ENCODE measurements at places on chromosomes 12 and 14. TPM values are rescaled to one million over a fixed set of nuclear protein-coding genes. Genes with fewer than 3 reads are reported as not detected.

DNA sequence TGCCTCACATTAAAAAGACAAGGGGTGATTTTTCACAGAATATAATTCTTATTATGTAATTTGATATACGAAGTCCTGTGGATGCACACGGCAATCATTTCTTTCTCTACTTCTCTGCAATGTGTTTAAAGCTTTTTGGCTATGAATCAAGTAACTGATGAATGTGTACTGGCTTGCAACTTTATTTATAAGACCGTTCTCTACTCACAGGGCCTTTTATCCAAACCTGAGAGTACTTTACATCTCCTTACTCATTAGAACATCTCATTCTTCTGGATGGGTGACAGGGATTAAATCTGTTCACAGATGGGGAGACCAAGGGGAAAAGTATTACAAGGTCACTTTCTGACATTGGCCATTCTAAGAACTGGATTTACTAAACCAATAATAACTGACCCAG is 215.8 kb upstream of the DIO2 start:
- no peak overlapping the region for H3K4me3 ChIP-seq
- H3K4me1 ChIP-seq = no peaks in the 10 kb centered on the region
- DNase-seq = no peak
- no peaks in the 10 kb centered on the region for H3K36me3 ChIP-seq

DNA sequence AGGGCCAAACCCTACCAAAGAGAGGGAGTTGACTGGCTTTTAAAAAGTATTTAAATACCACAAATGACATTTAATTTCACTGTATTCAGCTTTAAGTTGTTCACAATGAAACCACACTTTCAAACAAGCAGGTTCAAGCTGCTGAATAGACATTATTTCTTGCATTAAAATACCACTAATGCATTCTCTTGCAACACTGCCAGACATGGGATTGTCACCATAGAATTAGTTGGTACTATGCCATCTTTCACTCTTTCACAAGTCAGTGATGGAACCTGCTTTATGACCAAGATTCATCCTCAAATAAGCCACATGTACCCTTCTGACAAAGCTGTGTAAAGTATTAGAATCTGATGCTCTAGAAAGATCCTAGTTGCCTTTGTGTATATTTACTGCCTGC is 239.4 kb downstream of the PAWR start:
- H3K4me3 ChIP-seq = no peak overlapping the region
- no peak for DNase-seq
- peak overlapping the region; percentile 71 for H3K27ac ChIP-seq
- no peaks in the 10 kb centered on the region for H3K36me3 ChIP-seq

DNA sequence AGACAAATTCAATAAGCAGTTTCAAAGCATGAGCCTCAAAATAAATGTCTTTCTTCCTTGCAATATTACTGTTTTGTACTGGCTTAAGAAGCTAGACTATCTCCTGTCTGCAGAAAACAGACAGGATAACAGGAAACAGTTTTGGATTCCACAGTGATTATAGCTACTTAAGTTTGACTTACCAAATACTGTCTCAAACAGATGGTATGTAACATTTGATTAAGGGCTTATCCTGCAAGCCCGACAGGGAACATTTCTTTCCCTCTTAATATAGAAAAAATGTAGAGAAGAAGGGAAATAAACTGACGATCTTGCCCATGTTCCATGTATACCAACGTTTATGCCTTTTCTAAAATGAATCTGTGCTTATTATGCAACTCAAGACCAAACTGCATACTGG is 179.9 kb upstream of the EEA1 start:
- H3K27ac ChIP-seq = no peak overlapping the region
- H3K36me3 ChIP-seq = no peaks in the 10 kb centered on the region
- no peaks in the 10 kb centered on the region for H3K27me3 ChIP-seq
- no peaks in the 10 kb centered on the region for H3K4me1 ChIP-seq

- H3K4me3 ChIP-seq = no peak overlapping the region
- DNase-seq = no peak
- H3K4me1 ChIP-seq = no peaks in the 10 kb centered on the region
- no peaks in the 10 kb centered on the region for H3K36me3 ChIP-seq
- no peak overlapping the region for H3K27ac ChIP-seq
- no peaks in the 10 kb centered on the region for H3K27me3 ChIP-seq
These were observed 15.2 kb downstream of the SCNN1A start for GRCh38 chr12:6360080-6360571.

DNA sequence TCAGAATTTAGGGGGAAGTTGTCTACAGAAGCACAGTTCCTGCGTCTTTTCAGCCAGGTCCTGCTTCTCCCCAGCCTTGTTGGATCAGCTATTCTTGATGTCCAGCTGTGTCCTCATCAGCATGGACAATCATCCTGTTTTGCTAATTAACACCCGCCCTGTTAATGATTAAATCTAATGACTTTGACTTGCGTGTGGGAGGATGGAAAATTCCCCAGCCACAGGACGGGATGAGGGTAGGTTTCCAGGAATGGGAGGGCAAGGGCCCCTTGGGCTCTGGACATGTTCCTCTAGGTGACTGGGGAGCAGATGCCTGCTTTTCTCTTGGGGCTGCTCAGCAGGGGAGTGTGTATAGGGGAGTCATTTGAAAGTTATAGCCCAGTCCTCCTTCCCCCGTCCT is 5.3 kb upstream of the PPP1R1A start:
- no peaks in the 10 kb centered on the region for H3K36me3 ChIP-seq
- H3K27me3 ChIP-seq = no peaks in the 10 kb centered on the region
- H3K4me3 ChIP-seq = no peak overlapping the region
- no peak for DNase-seq
- H3K4me1 ChIP-seq = no peaks in the 10 kb centered on the region
- H3K27ac ChIP-seq = no peak overlapping the region

DNA sequence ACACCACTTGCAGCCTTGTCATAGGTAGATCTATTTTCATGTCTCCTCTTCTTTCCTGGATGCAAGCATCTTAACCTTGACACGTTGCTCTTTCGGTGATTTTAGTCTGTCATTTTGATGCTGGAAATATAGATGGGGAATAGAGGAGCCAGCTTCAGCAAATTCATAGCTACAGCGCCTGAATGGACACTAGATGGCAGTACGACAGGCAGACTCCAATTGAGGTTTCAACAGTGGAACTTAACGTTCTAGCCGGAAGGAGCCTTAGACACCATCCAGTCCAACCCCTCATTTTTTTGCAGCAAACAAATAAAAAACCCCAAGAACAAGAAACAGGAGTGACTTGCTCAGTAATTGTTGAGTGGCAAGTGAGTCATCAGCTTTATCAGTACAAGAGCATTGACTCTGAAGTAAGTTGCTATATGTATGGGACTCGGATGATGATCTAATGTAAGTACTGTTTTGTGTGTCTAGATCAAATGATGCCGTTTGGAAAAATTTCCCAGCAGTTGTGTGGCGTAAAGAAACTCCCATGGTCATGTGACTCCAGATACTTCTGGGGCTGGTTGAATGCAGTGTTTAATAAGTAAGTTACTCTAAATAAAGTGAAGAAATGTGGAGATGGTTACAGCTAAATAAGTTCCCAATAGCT is 9.0 kb downstream of the DMAC2L start:
- H3K4me1 ChIP-seq = no peaks in the 10 kb centered on the region
- peak overlapping the region; percentile 87 for H3K27ac ChIP-seq
- no peaks in the 10 kb centered on the region for H3K36me3 ChIP-seq
- no peaks in the 10 kb centered on the region for H3K27me3 ChIP-seq
- H3K4me3 ChIP-seq = no peak overlapping the region

Gene KCNJ8
- total RNA-seq = 7.1 TPM
